ENCODE measurements at places on chromosomes 12 and 14.

GRCh38 chr14:94269156-94269555 is 23.9 kb downstream of the SERPINA10 start:
- H3K27me3 ChIP-seq = peaks cover 22% of the 10 kb centered on the region
- no peak for DNase-seq
- H3K4me3 ChIP-seq = no peak overlapping the region
- H3K27ac ChIP-seq = no peak overlapping the region
- no peaks in the 10 kb centered on the region for H3K4me1 ChIP-seq

GRCh38 chr12:86772696-86773095 is 516.5 kb upstream of the MGAT4C start:
- DNase-seq = no peak
- no peaks in the 10 kb centered on the region for H3K36me3 ChIP-seq
- no peak overlapping the region for H3K4me3 ChIP-seq
- no peaks in the 10 kb centered on the region for H3K27me3 ChIP-seq

- no peak overlapping the region for H3K4me3 ChIP-seq
- H3K27me3 ChIP-seq = peaks cover 4% of the 10 kb centered on the region
- H3K4me1 ChIP-seq = no peaks in the 10 kb centered on the region
- no peak for DNase-seq
Observed at GRCh38 chr12:5581616-5582015, 149.7 kb downstream of the NTF3 start.

DNA sequence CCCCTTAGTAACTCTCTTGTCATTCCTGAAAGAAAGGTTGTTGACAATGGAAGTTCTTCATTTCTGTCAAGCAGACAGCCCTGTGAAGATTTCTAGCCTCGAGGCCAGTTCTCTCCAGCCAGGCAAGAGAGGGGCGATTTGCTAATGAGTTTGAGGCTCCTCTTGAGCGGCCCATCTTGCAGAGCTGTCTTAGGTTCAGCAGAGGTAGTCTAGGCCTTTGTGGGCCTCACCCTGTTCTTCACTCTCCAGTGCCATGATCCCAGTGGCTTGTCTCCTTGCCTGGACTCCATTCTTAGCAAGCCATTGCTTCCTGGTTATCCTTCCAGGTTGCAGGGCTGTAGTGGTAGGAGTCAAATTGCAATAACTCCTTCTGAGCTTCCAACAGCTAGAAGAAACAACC is 9.7 kb downstream of the TPH2 start:
- H3K36me3 ChIP-seq = no peaks in the 10 kb centered on the region
- DNase-seq = no peak
- H3K4me1 ChIP-seq = no peaks in the 10 kb centered on the region
- H3K4me3 ChIP-seq = no peak overlapping the region
- peaks cover 26% of the 10 kb centered on the region for H3K27me3 ChIP-seq

- no peak overlapping the region for H3K4me3 ChIP-seq
- H3K36me3 ChIP-seq = no peaks in the 10 kb centered on the region
- H3K27me3 ChIP-seq = peaks cover 26% of the 10 kb centered on the region
- DNase-seq = no peak
Observed at GRCh38 chr14:96198430-96199130, 6.1 kb upstream of the BDKRB2 start.

GRCh38 chr12:47419497-47419896 is 286.3 kb downstream of the RPAP3 start:
- no peak for DNase-seq
- H3K36me3 ChIP-seq = no peaks in the 10 kb centered on the region
- no peak overlapping the region for H3K27ac ChIP-seq
- H3K27me3 ChIP-seq = peaks cover 2% of the 10 kb centered on the region
- H3K4me1 ChIP-seq = peaks cover 5% of the 10 kb centered on the region

- H3K27ac ChIP-seq = no peak overlapping the region
- no peak overlapping the region for H3K4me3 ChIP-seq
- H3K4me1 ChIP-seq = no peaks in the 10 kb centered on the region
- no peaks in the 10 kb centered on the region for H3K36me3 ChIP-seq
- H3K27me3 ChIP-seq = no peaks in the 10 kb centered on the region
- no peak for DNase-seq
Observed at GRCh38 chr12:130658145-130658911, 57.8 kb downstream of the RIMBP2 start.

GRCh38 chr12:19726592-19726991 is 287.3 kb downstream of the AEBP2 start:
- no peak overlapping the region for H3K4me3 ChIP-seq
- no peak overlapping the region for H3K27ac ChIP-seq
- H3K36me3 ChIP-seq = no peaks in the 10 kb centered on the region
- no peak for DNase-seq

- H3K4me3 ChIP-seq = no peak overlapping the region
- H3K36me3 ChIP-seq = peaks cover 66% of the 10 kb centered on the region
- no peaks in the 10 kb centered on the region for H3K27me3 ChIP-seq
Observed at GRCh38 chr12:103807561-103808238, 33.3 kb downstream of the NT5DC3 start.

All from activated B cell treated with CpG ODN at 0.5 μM for 24 hours (primary cell).